ENCODE measurements at places on chromosomes 1 and 21.
A peak's percentile ranks its signal among the peaks of the same experiment; 100 is the strongest.

GRCh38 chr1:172472495-172472894, 28.6 kb upstream of the PIGC start:
- DNase-seq = no peak

GRCh38 chr1:211330282-211330936, 3.8 kb downstream of the TRAF5 start:
- DNase-seq = no peak

DNA sequence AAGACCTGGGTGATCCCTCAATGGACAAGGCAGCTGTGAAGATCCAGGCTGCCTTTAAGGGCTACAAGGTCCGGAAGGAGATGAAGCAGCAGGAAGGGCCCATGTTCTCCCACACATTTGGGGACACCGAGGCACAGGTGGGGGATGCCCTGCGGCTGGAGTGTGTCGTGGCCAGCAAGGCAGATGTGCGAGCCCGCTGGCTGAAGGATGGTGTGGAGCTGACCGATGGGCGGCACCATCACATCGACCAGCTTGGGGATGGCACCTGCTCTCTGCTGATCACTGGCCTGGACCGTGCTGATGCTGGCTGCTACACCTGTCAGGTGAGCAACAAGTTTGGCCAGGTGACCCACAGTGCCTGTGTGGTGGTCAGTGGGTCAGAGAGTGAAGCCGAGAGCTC, 85.2 kb downstream of the TRIM11 start:
- peak; percentile 69 for DNase-seq

GRCh38 chr1:158809862-158810261, 21.3 kb upstream of the MNDA start:
- DNase-seq = no peak

DNA sequence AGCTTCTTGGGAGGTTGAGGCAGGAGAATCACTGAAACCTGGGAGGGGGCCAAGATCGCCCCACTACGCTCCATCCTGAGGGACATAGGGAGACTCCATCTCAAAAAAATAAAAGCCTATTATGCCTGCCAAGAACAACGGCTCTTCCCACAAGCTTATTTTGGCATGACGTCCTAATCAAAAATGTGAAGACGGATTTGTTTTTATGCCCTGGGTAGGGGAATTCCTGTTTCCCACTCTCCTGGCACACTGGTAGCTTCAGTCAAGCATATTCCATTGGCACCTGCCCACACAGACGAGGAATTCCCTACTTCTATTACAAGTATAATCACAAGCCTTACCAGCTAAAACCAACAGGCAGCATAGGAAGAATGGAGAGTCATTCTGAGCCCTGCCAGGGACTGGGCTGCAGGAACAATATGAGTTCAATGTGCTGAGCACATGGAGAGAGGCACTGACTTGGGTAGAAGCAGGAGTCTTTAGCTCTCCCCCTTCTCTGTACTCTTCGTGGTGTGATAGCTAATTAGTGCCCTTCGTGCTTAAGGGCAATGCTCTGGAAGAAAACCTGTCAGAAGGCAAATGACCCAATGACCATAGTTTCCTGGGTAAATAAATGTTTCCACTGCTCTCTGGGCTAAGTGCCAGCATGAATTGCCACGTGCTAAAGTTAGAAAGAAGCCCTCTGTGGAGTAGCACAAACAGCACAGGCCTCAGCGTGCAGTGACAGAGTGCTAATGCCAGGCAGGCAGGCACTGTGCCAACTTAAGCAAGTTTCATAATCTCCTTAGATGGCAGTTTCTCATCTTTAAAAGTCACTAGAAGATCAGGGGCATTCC, 16.8 kb downstream of the TNFSF4 start:
- DNase-seq = peak; percentile 85

- no peak for DNase-seq
Measured at GRCh38 chr1:27506703-27507102, 16.7 kb upstream of the WASF2 start.

GRCh38 chr1:153842006-153842471, 66.8 kb downstream of the SLC27A3 start:
- DNase-seq = no peak

GRCh38 chr21:41470054-41470453, 37.9 kb downstream of the TMPRSS2 start:
- DNase-seq = no peak

DNA sequence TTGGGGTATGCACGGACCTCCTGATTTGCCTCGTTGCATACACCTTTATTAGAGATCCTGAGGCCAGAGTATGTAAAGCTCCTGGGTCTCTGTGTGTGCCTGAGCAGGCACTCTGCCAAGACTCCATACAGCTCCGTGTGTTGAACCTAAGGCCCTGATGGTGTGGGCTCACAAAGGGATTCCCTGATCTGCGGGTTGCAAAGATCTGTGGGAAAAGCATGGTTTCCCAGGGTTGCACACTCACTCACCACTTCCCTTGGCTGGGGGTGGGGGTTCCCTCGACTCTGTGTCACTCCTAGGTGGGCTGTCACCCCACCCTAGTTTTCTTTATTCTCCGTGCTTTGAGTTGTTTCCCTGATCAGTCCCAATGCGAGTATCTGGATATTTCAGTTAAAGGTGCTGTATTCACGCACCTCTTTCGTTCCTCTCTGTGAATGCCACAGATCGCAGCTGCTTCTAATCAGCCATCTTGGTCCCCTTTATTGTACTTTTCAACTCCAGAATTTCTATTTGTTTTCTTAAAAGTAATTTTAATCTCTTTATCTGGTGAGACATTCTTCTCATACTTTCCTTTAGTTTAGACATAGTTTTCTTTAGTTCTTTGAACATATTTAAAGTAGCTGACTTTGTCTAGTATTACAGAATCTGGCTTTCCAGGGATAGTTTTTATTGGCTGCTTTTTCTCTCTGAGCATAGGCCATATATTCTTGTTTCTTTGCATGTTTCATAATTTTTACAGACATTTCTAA, 39.0 kb upstream of the F3 start:
- no peak for DNase-seq

GRCh38 chr1:231871471-231871870, 244.9 kb downstream of the DISC1 start:
- DNase-seq = no peak

- DNase-seq = no peak
Measured at GRCh38 chr1:100523038-100523652, 14.8 kb upstream of the GPR88 start.

DNA sequence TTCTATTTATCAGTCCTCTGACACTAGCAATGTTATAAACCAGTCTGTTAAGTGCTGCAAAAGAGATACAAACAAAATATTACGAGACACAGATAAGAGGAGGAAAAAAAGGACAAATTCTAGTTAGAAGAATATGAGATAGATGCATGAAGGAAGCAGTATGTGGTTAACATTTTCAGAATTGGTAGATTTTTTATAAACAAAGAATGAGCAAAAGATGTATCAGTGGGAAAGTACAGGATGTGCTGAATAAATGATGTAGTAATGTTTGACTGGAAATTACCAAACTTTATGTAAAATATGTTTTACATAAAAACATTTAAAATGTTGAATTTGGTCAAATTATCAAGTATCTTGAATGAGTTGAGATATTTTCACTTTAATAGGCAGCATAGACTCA, 574.2 kb downstream of the NUF2 start:
- no peak for DNase-seq

DNA sequence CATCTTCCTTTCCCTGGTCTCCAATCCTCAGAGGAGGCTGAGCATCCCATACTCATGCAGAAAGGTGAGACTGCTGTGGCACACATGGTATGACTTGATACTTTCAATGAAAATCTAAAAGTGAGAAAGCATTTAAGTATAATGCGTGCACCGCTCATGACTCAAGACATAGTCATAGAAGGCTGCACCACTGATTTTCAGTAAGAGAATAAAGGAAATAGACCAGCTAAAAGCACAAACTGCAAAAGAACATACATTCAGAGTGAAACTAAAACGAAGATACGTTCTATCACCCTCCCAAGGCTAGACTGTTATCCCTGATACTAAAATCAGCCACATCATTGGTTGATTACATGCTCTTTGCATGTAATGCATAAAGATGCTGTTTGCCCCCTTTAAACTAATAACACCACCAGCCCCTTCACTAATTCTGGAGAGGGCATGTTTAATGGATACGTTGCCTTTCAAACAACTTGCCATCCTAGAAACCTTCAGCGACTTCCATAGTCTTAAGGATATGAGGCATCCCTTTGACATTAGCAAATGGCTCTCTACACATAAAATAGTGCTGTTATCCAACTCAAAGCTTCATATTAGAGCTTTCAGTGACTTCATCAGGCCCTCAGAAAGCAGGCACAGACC, 2.1 kb downstream of the PLD5 start:
- DNase-seq = no peak

DNA sequence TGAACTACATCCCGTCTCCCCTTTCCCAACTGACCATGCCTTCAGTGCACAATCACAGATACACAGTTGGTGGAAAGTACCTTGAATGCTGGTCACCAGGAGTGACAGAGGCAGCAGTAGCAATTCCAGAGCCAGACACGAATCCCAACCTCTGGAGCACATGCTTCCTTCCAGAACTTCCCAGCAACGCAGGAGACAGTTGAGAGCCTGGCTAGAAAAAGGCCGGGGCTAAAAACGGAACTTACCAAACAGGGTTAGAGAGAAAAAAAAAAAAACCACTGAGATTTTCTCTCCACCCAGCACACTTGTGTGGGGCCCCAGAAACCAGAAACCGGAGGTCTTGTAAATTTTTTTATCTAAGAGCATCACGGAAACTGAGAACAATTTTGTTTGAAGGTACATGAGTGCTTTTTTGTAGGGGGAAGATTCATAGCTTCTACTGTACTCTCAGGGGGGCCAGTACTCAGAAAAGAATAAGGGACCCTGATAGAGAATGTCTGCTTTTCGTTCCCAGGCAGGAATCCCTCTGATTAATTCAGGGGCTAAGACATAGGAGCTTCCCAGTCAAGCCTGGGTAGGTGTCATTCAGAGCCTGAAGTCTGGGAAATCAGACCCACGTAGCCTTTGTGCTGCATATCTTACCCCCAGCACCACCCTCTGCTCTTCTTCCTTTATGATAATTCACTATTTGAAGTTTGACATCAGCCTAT, at the start of gene CD48:
TSS of gene CD48 (minus strand) at position 221 of the 710 bp plus-strand sequence. CDS start at position 162, 59 bp downstream.
- no peak for DNase-seq

- no peak for DNase-seq
Measured at GRCh38 chr1:58664881-58665280, 35.0 kb downstream of the MYSM1 start.

- no peak for DNase-seq
Measured at GRCh38 chr1:37509181-37509580, 5.4 kb downstream of the MEAF6 start.

DNA sequence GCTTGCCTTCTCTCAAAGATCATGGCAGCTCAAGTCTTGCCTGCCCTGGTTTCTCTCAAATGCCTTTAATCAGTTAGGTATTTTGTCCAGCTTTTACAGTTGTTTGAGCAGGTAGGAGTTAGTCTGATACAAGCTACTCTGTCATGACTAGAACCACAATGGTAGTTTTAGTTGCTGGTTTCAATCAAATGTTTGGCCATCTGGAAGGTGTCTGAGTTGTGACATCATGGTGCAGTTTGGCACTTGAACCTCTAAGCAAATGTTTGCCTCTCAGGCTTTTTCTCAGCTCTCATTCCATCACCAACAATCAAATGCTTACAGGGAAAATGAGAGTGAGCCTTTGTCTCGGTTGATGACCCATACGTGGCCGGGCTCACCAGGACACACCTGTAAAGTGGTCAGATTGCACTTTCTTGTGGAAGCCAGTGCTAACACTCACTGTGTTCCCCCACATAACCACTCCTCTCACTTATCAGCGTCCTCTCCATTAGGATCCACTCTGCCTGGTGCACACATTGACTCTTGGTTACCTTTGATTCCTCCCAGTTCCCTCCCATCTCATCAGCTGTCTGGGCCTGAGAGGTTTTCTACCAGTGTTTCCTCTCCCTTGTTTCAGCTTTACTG, 67.5 kb downstream of the CCDC185 start:
- DNase-seq = no peak

- DNase-seq = no peak
Measured at GRCh38 chr1:204313675-204314074, 46.1 kb downstream of the PLEKHA6 start.

GRCh38 chr21:31253684-31254083, 90.4 kb downstream of the TIAM1 start:
- DNase-seq = no peak

GRCh38 chr1:8544644-8545043, 226.7 kb downstream of the SLC45A1 start:
- no peak for DNase-seq

DNA sequence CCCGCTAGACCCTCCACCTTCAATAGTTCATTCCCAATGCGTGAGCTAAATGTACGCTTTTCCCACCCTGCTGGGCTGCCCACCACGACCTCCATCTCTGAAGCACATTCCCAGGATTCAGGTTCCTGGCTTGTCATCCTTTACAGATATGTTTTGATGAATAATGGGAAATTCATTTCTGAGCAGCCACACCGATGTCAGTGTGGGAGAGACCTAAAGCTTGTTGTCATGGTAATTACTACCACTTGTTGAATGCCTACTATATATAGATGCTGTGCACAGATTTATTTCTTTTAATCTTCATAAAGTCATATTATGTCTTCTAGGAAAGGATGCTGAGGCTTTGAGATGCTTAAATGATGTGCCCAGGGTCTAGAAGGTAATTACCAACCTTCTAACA, 8.0 kb downstream of the RCSD1 start:
- DNase-seq = no peak

DNA sequence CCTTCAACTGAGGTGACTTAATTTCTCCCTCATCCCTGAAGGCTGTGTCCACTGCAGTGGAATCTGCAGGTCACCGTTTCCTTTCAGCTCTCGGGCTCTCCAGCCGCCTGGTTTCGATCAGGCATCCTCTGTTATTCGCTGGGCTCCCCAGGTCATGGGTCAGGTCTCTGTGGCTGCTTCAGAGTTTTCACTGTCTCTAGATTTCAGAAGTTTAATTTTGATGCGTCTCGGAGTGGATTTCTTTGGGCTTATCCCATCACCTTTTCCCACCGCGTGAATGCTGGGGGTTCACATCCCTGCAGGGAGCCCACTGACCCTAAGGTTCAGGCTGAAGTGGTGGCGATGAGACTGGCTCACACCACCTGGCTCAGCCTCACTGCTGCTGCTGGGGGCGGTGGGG, 3.3 kb downstream of the ACTRT2 start:
- DNase-seq = no peak

DNA sequence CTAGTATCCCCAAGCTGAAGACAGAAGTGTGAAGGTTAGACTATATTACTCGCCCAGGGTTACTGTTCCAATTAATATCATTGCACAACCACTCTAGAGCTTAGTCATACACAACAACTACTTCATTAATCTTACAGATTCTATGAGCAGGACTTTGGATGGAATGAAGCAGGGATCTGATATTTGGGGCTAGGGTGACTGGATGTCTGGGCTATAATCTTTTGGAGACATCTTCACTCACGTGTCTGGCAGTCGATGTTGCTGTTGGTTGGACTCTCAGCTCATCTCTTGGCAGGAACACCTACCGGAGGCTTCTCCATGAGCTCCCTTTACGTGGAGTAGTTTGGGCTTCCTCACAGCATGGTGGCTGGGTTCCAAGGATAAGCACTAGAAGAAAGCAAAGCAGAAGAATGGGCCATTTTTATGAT, 519.2 kb upstream of the B3GALT2 start:
- no peak for DNase-seq

Data from cardiac septum (tissue), 1 donor.